DMS79 (cell line): ENCODE measurements at places on chromosomes 5 and 9.

- DNase-seq, result no peak
Observed at GRCh38 chr5:164597293-164597900, 1092.0 kb downstream of the MAT2B start.

DNA sequence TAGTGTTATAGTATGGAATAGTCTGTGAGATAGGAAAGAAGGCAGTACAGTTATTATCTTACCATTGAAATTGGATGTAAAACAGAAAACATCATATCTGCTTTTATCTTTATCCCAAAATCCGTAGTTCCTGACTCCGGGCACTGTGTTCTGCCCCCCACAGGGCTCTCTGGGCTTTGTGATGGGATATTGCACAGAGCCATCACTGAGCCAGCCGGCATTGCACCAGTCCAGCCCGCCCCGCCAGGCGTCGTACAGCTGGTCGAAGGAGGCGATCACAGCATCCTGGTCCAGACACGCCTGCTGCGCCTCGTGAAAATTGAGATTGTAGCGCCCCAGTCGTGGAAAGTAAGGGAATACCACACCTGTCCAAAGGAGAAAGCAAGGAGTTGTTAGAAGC lies 76.4 kb downstream of the HAPLN1 start:
- DNase-seq, result no peak

DNA sequence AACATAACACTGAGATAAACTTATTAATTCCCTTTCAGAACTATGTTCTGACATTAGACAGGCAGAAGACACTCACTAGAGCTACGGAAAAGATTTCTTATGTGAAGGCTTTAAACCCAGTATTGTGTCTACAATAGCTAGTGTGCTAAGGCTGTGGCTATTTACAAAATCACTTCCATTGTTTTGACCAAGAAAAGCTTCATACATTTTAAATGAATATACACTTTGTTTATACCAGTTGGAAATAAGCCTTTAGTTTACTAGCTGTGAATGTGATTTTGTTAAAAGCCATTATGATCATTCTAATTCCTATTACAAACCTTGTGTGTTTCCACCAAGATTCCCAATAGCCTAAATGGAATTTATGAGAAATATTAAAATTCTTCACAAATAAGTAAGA lies 83.0 kb downstream of the AGTPBP1 start:
- no peak for DNase-seq

DNA sequence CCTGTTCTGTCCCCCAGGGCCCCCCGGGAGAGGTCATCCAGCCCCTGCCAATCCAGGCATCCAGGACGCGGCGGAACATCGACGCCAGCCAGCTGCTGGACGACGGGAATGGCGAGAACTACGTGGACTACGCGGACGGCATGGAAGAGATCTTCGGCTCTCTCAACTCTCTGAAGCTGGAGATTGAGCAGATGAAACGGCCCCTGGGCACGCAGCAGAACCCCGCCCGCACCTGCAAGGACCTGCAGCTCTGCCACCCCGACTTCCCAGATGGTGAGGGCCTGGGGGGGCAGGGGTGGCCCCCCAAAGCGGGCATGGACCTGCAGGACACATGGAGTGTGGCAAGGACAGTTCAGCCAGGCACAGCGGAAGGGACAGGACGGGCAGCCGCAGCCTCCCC lies 56.0 kb upstream of the FCN2 start:
- no peak for DNase-seq

DNA sequence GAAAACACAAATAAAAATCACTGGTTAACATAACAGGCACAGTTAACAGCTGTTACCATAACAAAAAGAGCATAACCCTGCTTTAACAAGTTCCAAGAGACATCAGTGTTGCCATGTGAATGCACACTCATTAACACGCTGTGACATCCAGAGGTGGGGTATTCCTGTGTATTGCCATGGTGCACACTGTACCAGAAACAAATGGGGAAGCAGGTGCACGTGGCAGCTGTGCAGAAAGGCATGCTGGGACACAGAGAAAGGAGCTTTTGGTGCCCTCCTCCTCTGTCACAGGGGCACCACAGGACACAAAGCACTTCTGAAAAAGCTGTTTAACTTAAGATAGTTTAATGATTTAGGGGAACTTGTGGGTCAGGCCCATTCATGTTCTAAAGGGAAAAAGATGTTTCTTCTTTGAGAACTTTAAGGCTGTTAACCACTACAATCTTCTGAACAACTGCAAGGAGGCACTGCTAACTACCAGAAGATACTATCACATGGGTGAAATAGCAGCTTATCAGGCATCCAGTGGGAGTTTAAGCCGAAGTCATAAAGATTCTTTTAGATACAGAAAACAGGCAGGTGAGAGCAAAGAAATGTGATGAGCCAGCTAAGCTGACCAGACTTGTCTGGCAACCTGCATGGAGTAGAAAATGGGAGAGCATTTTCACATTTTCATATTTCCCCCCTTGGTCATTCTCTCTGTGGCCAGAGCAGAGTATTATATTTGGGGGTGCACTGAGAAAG lies 56.4 kb upstream of the GOLPH3 start:
- no peak for DNase-seq

DNA sequence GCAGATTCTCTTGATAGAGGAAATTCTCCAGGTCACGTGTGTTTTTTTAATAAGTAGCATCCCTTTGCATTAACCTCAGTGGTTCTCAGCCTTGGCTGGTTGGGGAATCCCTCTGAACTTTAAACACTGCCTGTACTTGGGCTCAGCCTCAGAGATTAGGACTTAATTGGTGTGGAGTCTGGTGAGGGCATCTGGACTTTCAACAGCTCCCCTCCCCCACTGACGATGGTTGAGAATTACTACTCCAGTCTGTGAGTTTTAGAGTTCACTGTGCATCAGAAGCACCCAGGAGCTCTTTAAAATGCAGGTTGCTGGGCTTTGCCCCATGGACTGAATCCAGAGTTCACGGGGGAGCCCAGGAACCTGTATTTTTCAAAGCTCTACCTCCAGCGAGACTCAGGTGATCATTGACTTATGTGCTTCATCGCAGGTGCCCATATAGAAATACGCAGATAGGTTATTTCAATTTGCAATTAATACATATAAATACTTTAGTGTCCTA lies 71.4 kb downstream of the DAPK1 start:
- no peak for DNase-seq

DNA sequence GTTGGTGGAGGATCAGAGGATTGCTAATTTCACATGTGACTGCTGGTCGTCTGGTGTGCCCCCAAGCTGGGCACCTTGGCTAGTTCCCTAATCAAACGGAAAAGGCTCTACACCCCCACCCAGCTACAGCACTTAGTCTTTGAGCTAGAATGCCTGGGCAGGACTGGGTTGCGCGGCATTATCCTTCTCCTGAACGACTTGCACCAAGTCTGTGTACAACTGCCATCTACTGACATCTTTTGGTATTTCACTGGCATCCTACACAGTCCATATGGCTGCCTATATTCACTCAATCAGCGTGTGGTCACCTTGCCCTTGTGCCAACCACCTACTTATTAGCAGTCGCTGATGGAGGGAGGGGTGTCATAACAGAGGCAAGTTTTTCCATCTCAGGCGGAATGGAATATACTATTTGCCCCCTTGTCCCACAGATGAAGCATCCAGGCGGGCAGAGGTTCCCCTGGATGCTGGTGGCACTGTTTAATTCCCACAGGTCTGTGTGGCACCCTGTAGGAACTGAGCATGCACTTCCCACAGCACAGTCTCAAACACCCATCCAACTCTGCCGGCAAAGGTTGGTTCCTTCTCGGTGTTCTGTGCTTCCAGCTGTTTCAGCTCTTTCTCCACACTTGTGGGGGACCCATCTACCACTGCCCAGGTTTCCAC lies 150.1 kb downstream of the OSTF1 start:
- no peak for DNase-seq

DNA sequence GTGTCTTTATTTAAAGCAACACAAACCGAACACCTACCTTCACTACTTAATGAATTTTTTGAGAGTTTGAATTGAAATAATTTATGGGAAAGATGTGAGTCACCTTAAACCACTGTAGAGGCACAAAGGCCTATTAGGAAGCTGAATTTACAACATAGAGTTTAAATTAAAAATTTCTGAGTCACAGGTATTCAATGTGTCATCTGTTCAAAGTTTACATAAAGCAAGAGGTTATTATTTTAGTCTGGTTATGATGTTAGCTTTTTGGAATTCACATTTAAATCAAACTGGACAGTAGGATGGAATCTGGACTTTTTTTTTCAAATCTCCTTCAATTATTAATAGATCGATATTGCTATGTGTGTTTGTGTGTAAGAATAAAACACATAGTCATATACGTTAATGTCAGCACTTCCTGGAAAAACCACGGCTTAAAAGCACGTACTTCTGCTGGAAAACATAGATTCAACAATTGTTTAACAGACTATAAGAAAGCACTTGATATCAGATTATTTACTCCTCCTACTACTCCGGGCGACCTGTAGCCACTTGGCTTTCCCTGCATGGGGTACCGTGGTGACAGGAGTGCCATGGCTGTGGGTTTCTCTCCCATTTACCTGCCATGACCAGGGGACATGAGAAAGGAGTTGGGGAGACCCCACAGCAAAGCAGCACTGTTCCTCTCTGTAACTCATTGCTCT lies 638.6 kb downstream of the SEMA5A start:
- no peak for DNase-seq

DNA sequence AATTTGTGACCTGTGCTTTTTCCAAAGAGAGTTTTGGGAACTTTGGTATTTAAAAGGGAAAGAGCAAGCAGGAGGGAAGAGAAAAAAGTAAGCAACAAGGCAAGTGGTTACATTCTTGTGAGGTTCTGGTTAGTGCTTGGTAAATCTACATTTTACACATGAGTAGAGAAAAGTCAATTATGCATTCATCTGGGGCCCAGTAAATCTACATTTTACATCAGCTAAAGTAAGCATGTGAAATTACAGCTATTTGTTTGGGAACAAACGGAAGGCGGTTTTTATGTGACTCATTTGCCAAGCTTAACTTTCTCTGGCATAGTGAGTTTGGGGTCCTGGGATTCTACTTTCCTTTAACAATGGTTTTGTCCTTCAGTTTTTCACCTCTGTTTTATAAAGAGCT lies 102.2 kb downstream of the SNX18 start:
- DNase-seq, result no peak

DNA sequence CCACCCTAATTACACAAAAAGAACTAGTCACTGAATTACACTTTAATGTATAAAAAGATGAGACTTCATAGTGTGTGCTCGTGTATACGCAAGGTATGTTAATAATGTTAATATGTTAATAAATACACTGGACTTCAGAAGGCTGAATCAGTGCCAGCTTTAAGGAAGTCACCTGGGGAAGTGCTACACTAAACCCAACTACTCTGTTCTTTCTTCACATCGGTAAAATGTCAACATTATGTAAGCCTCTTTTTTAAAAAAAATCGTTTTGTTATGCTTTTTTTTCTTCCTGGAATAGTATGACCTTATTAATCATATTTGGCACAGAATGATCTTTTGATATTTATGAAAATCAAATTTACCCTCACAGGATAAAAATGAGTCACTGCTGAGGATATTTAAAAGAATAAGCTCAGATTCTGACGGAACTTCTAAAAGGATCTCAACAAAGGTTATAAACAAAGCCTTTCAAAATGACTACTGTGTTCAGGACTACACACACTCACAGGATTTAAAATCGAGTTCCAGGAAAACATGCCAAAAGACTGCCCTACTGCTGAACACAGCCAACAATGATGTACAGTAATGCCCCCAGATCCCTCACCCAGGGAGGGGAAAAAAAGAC lies 75.9 kb downstream of the AUH start:
- no peak for DNase-seq

DNA sequence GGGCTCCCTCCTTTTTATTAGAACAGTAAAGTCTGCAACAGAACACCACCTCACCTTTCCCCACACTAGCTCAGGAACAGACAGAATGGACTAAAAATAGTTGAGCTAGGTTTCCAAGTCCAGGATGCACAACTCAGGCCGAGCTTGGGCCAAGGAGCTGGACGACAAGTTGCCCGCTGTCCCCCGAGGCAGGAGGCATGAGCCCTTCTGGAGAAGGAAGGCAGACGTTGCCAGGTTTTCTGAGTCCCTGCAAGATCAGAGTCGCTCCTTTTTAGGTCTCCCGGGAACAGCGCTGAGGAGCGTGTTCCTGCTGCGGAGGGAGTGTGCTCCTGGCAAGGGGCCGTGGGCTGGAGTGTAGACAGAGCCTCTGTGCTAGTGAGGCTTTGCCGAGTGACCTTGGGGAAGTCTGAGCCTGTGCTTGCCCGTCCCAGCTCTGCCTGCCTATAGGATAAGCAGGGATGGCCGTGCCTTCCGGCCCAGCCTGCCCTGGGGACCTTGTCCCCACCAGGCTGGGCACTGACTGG lies 121.6 kb downstream of the WNK2 start:
- no peak for DNase-seq

DNA sequence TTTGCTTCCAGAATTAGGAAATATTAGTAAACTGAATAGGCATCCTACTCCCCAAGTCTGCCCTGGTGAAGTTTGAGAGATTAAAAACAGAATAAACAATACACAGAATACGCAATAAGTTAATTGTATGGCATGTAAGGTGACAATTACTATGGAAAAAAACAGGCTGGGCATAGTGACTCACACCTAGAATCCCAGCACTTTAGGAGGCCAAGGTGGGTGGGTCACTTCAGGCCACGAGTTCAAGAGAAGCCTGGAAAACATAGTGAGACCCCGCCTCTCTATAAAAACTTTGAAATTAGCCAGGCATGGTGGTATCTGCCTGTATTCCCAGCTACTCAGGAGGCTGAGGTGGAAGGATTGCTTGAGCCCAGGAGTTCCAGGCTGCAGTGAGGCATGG lies 64.2 kb upstream of the SUSD1 start:
- no peak for DNase-seq

DNA sequence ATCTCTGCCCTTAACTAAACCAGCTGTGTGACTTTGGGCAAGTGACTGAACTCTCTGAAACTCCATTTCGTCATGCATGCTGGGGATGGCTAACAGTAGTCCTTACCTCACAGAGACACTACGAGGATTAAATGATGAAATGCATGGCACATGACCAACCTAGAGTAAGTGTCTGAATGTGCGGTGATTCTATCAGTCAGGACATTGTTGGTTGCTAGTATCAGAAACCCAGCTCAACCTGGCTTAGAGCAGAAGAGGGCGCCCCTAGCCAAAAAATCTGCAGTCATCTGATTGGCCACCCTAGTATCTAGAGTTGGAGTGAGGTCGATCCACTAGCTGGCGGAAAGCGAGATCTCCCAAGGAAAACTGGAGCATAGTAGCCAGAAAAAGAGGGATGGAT lies 25.2 kb downstream of the NEURL1B start:
- DNase-seq, result no peak

- DNase-seq, result no peak
Observed at GRCh38 chr5:107118184-107119019, 552.3 kb downstream of the EFNA5 start.

DNA sequence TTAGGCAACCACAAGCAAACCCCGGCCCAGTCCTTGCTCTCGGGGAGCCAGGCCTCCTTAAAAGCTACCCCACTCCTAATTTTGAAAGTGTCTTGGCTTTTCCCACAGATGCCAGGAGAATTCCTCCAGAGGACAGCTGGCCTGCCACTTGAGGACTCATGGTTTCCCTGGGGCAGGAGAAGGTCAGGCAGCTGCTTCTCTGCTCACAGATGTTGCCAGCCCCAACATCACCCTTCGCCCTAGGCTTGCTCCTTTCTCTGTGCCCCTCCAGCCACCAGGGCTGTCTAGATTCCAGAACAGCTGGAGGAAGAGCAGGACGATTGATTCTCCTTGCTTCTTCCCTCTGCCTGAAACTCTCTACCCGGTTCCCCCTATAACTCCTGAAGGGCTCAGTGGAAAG lies 8.5 kb downstream of the GGTA1 start:
- DNase-seq, result no peak
